ENCODE measurements at places on chromosomes 1 and 21.

DNA sequence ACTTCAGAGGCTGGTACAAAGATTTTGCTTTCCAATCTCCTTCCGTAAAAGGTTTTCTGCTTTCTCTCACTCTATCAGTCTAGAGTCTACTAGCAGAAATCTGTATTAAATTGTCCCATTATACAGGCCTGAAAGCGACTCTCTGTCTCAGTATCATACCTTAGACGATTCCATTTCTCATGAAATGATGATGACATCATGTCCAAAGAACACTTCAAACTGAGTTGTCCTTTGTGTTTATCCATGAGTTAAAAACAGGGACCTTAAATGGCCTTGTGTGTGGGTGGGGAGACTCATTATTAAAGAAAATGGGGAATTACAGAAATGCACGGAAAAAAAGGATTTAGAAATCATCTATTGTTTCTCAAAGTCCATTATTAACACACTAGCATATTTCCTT, 21.0 kb upstream of the SLC44A3 start:
- no peak for DNase-seq

GRCh38 chr21:42463861-42464515, 32.0 kb downstream of the RSPH1 start:
- no peak for DNase-seq

- no peak for DNase-seq
Measured at GRCh38 chr1:59103457-59103856, 193.4 kb upstream of the FGGY start.

- DNase-seq, result no peak
Measured at GRCh38 chr1:197908716-197909220, 6.3 kb downstream of the C1orf53 start.

- DNase-seq, result no peak
Measured at GRCh38 chr1:26450908-26451307, 18.8 kb downstream of the DHDDS start.

GRCh38 chr1:223244366-223245103, 101.5 kb upstream of the TLR5 start:
- no peak for DNase-seq

DNA sequence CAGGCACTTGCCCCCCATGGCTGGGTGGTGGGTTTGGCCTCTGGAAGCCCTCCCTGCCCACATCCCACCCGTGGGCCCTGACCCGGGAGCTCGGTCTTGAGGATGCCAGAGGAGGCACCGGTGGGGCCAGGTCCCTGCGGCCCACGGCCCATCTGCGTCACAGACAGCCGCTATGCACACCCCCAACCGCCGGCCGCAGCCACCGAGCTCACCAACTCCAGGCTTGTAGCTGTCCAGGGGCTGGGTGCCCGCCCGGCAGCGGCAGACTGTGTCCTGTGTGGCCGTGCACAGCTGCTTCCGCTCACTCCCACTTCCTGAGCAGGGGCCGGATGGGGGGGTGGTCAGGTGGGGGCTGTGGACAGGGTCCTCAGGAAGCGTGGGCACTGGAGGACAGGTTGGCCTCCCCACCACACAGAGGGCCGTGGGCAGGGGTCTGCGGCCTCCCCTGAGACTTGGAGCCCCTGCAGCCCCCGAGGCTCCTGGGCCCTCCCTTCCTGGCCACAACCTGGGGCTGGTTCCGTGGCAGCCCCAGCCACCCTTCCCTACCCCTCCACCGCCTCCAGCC, 1.1 kb downstream of the TNFRSF4 start:
- DNase-seq, result no peak

- peak; percentile 59 for DNase-seq
Measured at GRCh38 chr1:231959225-231959884, 332.8 kb downstream of the DISC1 start.

DNA sequence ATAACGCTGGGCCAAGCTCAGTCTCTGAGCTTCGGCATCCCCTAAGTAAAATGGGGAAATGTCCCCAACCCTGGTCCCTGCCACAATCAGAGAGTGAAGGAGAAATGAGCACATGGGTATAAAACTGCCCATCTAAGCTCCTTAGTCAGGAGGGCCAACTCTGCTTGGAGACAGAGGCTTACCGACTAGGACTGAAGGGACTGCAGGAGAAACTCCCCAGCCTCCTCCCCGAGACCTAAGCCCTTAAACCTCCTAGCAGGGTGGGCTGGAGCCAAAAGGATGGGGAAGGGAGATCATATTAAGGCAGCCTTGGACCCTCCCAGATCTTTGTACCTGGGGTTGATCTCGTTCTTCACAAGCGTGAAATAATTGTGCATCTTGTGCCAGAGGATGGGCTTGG, 5.5 kb downstream of the ETNK2 start:
- DNase-seq, result no peak

DNA sequence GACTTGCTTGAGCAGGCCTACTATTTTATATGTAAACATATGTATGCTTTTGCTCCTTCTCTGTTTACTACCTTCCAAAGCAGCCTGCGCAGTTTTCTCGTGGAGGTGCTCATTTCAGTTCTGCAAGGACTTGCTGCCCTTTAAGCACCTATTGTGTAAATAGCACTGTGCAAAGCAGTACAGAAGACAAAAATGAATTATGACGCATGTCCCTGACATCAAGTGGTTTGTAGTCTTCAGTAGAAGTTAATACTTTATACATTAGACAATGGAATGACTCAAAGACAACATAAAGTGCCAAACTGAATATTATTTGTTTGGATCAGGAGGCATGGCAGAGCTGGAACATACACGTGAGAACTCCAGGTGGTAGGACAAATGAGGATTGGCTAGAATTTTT, 611.7 kb downstream of the LMO4 start:
- no peak for DNase-seq

DNA sequence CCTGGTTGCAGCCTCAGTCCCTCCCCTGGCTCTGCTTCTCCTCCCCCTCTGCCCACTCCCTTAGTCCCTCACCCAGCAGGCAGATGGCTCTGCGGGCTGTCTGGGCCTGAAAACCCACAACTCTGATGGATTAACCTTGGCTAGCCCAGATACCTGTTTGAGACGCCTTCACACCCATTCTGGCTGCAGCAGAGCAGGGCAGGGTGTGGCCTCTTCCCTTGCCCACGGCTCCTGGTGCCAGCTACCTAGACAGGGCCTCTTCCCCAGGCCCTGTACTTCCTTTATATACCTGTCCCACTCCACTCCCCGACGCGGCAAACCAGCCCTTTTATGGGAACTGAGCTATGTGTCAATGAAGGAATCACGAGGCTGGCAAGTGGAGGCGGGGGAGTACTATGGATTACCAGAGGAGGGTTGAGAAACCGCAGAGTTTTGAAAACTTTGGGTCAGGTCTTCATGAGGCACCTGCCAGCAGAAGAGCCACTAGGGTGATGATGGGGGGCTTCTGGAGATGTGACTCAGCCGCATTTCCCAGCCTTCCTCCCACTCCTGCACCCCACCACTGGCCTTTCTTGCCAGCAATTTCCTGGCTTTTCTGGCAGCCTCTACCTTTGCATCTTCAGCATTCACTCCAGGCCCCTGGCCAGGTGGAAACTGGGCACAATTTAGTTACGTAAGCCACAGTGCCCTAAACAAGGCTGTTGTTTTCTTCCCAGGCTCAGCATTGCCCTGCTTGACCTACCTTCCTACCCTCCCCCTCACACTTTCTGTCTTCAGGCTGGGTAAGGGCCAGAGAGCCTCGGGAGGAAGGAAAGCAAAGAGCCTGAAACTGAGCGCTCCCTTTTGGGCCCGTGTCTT, at the start of gene CHI3L1:
CHI3L1 (minus strand) TSS at position 259 of the 858 bp plus-strand sequence; CDS start at position 178, 81 bp downstream.
- DNase-seq, result no peak

- no peak for DNase-seq
Measured at GRCh38 chr1:172397221-172397620, 23.3 kb upstream of the C1orf105 start.

- DNase-seq, result no peak
Measured at GRCh38 chr1:45647248-45648021, 23.6 kb upstream of the CCDC17 start.

- DNase-seq, result no peak
Measured at GRCh38 chr1:11682799-11683198, 1.9 kb upstream of the MAD2L2 start.

DNA sequence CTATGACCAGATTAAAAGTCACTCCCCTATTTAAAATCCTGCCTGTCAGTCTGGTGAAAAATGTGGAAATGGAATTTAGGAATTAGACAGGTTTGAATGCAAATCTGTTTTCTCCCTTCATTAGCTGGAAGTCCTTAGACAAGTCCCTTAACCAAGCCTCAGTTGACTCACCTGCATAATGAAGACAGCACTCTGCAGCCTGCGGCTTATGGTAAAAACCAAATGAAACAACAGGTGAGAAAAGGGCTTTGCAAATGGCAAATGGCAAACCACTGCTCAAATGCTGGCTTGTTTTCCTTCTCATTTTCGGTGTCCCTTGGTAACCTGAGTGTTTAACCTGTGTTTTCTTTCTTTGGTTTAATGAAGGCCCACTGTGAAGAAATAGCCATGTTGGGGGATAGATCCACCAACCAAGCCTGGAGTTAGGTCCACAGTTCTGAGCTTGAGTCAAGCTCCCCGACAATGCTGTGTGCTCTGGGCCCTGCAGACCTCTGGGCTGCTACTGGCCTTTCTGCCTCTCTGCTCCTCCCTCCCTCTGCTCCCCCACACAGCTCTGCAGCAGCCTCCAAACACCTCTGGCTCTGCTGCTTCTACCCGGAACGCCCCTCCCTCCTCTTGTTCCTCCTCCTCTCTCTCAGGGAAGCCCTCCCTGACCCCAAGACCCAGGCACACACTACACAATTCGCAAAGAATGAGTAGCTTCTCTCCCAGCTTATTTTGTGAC, 641.8 kb downstream of the MATN1 start:
- no peak for DNase-seq

GRCh38 chr1:164363980-164364379, 195.0 kb upstream of the PBX1 start:
- no peak for DNase-seq

DNA sequence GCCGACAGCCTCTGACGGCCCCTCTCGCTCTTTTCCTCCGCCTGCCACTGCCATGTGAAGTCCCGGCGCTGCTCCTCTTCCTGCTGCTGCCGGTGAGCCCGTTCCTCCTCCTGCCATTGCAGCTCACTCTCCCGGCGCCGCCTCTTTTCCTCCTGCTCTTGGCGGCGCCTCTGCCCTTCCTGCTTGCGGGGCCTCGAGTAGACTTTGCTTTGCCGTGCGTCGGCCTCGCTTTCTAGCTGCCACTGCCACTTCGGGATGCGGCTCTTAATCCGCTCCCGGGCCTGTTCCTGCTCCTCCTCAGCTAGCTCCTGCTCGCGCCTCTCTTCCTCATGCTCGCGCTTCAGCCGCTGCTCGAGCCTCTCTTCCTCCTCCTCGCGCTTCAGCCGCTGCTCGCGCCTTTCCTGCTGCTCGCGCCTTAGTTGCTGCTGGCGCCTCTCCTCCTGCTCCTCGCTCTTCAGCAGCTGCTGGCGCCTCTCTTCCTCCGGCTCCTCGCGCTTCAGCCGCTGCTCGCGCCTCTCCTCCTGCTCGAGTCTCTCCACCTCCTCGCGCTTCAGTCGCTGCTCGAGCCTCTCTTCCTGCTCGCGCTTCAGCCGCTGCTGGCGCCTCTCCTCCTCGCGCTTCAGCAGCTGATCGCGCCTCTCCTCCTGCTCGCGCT, 4.3 kb downstream of the TCHH start:
- DNase-seq, result no peak

DNA sequence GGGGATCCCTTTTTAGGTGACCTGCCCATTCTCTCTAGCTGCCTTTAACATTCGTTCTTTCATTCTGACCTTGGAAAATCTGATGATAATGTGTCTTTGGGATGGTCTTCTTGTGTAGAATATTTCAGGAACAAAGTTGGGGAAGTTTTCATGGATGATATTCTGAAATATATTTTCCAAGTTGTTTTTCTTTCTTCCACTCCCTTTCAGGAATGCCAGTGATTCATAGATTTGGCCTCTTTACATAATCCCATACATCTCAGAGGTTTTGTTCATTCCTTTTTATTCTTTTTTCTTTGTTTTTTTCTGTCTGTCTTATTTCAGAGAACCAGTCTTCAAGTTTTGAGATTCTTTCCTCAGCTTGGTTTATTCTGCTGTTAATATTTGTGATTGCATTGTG, 13.9 kb upstream of the SCMH1 start:
- DNase-seq, result no peak

DNA sequence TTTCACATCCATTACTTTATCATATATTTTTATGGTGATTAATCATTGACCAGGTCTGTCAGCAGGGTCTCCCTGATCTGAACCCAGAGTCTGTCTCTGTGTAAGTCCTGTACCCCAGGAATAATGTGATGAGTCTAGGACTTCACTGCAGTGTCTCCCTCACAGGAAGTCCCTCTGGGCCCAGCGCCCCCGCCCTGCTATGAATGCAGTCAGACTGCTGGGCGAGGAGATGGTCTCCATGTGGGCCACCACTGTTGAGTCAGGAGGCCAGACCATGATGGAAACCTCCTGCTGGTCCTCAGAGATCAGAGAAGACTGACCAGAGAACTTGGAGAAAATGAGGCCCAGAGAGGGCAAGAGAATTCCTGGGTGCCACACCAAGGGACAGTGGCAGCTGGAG, 9.5 kb downstream of the TMEM222 start:
- no peak for DNase-seq

DNA sequence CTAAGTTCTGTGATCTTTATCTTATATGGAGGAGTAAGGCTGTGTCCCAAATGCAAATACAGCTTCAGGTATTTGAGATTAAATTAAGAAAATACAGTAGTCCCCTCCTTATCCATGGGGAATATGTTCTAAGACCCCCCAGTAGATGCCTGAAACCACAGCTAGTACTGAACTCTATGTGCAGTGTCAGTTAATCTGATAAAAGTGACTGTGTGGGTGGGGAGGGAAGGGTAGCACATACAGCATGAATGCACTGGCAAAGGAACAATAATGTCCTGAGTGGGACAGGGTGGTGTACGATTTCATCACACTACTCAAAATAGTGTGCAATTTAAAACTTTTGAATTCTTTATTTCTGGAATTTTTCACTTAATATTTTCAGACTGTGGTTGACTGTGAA, 83.1 kb downstream of the HS2ST1 start:
- DNase-seq, result no peak

- DNase-seq, result no peak
Measured at GRCh38 chr1:201022820-201023516, 546 bp downstream of the KIF21B start.

DNA sequence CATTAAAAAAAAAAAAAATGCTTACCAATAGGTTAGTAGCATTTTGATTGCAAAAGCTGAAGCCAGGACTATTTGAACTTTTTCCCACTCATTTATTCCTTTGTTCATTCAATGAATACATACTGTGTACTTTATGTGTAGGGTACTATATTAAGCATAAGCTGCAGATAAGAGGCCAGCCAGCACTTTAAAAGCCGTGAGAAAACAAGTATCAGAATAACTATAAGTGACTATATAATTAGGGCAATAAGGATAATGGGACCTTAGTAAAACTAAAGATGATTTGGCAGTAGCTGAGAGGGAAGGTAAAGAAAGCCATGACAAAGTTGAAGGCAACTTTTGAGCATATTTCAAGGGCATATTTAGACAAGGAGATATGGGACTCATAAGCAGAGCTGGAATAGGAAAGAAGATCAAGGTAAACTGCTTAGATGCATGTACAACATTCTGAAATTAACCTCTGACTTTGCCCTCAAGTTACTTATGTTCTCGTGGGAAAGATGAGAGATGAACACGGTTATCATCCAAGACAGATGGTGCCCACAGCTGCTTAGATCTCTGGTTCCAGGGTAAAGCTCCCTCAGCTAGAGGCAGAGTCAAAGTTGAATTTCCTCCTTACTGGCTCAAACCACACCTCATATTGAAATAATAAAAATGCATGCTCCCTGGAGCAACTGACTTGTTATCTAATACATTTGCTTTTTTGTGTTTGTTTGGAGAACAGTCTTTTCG, 44.0 kb upstream of the FMO2 start:
- DNase-seq, result no peak

Data from BJ (cell line).